ENCODE measurements at places on chromosomes 12 and 14. TPM values are rescaled to one million over a fixed set of nuclear protein-coding genes. Genes with fewer than 3 reads are reported as not detected.

Gene RERG
- total RNA-seq = 40.5 TPM

Gene PYM1
- total RNA-seq = 22.0 TPM

Gene DDIT3
- total RNA-seq = 45.3 TPM

Gene GNS
- 146 TPM for total RNA-seq

Gene KRT83
- not detected for total RNA-seq

Gene RNASE3
- total RNA-seq = 3.3 TPM

Gene TGM1
- 0.29 TPM for total RNA-seq

Gene KRT73
- not detected for total RNA-seq

Gene OTOGL
- 0.82 TPM for total RNA-seq

Gene SYCP3
- total RNA-seq = 0.12 TPM

Gene GRIP1
- total RNA-seq = 16.8 TPM

Gene SMOC1
- total RNA-seq = 3.9 TPM

Gene TPCN1
- total RNA-seq = 47.5 TPM

Gene IAPP
- total RNA-seq = not detected

Gene SDSL
- 8.3 TPM for total RNA-seq

Gene ERO1A
- 35.6 TPM for total RNA-seq

Gene RTN1
- 7.9 TPM for total RNA-seq

Gene REP15
- 1.6 TPM for total RNA-seq

Gene ASCL1
- total RNA-seq = 0.23 TPM

Gene KIF21A
- 27.0 TPM for total RNA-seq

Gene GLTP
- total RNA-seq = 37.0 TPM

Gene FITM1
- total RNA-seq = 39.1 TPM

Gene LYZ
- 115 TPM for total RNA-seq

Gene FZD10
- total RNA-seq = 4.8 TPM

Gene NXPH4
- total RNA-seq = 8.5 TPM

Gene OTX2
- total RNA-seq = 0.23 TPM

Gene RTRAF
- total RNA-seq = 229 TPM

Gene GPRC5D
- not detected for total RNA-seq

Gene OR4E2
- not detected for total RNA-seq

Gene CHGA
- total RNA-seq = 2.6 TPM

Gene ADAM21
- total RNA-seq = not detected

Gene RAB15
- 6.5 TPM for total RNA-seq

Gene TSPAN8
- 23.5 TPM for total RNA-seq

Gene ANO2
- total RNA-seq = 4.9 TPM

Gene NPFF
- not detected for total RNA-seq

Gene FAM234B
- 11.1 TPM for total RNA-seq

Gene KCNA5
- 4.6 TPM for total RNA-seq

Gene ATN1
- total RNA-seq = 77.0 TPM

Gene FIGNL2
- total RNA-seq = 3.7 TPM

Gene LDHB
- 593 TPM for total RNA-seq

Gene HOXC5
- 4.0 TPM for total RNA-seq

Gene GPR137C
- 5.5 TPM for total RNA-seq

Data from metanephros (tissue), 2 donors.